ENCODE measurements at places on chromosomes 16 and 17.

GRCh38 chr16:2039274-2040031, 8.2 kb downstream of the NTHL1 start:
- DNase-seq = peak; percentile 66

- no peak for DNase-seq
Measured at GRCh38 chr17:44059101-44059892, 7.2 kb downstream of the LSM12 start.

- peak; percentile 95 for DNase-seq
Measured at GRCh38 chr16:4021070-4021779, 95.0 kb downstream of the ADCY9 start.

- no peak for DNase-seq
Measured at GRCh38 chr17:78852709-78853121, 12.1 kb upstream of the USP36 start.

DNA sequence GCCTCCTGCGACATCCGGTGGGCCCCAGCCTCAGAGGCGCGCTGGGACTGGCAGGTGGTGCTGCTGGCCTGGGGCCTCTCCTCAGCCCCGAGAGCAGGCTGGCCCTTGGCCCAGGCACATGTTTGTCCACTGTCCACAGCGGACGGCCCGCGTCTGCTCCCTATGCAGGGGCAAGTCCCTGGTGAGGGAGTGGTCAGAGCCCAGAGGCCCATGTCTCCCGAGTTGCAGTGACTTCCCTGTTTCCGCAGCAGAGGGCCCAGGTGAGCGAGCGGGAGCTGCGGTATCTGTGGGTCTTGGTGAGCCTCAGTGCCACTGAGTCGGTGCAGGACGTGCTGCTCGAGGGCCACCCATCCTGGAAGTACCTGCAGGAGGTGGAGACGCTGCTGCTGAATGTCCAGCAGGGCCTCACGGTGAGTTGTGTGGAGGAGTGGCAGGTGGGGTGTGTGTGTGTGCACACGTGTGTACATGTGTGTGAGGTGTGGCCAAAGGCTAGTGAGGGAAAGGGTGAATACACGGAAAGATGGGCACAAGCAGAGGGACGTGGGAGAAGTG, 10.4 kb downstream of the IL34 start:
- no peak for DNase-seq

DNA sequence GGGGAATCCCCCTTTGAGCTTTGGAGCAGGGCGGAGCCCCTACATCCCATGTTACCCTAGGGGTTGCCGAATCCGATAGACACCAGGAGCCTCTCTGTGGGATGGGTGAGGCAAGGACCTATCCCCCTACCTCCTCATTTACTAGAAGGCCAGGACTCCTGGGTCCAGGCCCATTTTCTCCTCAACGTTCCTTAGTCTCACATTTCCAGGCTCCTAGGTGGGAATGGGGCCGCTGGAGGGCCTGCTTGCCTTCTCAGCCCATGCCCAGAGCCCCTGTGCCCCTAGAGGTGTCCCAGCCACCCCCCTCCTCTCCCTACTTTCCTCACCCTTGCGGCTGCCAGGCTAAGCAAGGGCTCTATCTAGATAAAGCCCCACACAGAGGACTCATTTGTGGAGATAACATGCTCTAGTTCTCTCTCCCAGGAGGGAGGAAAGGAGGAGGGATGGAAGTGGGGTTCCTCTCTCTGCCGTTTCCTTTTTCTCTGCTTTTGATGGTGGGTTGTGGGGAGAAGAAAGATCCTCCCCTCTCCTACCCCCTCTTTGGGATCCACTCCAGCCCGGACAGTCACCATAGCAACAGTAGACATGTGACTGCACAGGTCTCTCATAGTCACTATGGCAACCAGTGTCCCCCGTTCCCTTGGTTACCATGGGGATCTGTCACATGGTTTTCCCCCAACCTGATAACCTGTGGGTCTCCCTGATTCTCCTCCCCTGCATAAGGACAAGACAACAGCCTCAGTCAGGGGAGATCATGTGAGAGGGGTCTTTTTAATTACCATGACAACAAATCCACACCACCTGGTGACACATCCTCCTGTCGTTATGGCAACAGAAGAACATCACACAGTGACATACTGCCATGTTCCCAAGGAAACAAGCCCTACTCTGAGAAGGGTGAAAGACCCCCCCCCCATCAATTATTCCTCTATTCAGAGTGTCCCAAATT, 5.2 kb downstream of the CACNA1G start:
- peak; percentile 28 for DNase-seq

DNA sequence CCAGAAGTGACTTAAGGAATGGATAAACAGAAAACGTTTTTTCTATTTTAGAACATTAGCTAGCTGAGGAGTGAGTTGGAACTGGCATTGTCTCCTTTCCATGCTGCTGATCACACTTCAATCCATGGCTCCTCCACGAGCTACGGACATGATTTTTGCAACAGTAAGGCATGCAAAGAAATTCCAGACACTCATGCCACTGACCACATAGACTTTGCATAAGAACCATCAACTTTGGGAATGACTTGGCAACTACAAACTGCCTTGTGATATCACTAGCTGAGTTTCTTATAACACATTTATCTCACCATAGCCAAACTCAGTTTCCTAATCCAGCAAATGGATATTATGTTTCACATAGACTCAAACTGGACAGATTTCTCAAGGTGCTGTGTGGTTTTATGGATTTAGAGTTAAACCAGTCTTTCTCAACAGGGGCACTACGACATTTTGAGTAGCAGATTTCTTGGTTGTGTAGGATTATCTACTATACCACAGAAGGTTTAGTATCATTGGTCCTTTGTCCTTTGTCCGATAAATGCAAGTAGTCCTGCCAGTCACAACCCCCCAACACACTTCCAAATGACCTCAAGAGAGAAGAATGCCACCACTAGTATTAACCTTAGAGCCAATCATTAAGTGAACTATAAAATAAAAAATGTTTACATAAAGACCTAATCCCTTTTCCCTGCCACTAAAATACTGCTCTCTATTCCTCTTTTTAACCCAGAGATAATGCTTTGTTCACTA, 48.3 kb upstream of the C17orf78 start:
- no peak for DNase-seq

- no peak for DNase-seq
Measured at GRCh38 chr16:48892893-48893292, 282.9 kb upstream of the N4BP1 start.

- DNase-seq = no peak
Measured at GRCh38 chr17:42586514-42587230, 9.1 kb upstream of the PSMC3IP start.

DNA sequence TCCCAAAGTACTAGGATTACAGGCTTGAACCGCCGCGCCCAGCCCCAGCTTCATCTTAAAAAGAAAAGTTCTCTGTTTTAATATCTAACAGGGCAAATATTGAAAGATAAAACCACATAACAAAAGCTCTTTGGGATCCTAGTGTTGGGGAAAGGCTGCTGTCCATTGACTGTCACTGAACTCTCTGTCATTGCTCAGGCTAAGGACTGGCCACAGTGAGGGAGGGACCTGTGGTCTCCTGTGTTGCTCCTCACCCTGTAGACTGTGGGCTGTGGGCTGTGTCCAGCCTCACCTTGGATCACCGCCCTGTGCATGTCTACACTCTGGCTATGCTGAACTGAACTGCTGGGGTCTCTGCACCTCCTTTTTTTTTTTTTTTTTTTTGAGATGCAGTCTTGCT, 11.3 kb upstream of the PYDC1 start:
- no peak for DNase-seq

- DNase-seq = no peak
Measured at GRCh38 chr17:930258-930657, 49.3 kb downstream of the NXN start.
